ENCODE measurements at places on chromosomes 12 and 14.

DNA sequence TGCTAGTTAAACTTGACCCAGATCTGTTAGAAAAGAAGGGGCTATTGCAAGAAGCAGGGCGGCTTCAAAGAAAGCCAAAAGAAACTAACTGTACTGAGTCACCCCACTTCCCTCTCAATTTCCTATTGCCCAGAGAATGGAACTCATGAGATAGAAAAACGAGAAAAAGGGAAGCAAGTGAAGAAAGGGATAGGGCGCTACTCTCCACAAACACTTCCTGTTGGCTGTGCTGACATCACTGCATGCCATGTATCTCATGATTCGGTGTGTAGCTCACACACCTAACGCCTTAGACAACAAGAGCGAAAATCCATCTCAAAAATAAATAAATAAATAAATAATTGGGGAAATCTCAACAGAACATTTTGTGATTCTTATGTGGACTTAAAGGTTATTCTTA is 13.0 kb upstream of the P2RX4 start:
- no peak for DNase-seq

- DNase-seq = no peak
Observed at GRCh38 chr12:52685406-52685890, 5.2 kb upstream of the KRT1 start.

GRCh38 chr12:5402009-5402935 is 29.6 kb upstream of the NTF3 start:
- no peak for DNase-seq

DNA sequence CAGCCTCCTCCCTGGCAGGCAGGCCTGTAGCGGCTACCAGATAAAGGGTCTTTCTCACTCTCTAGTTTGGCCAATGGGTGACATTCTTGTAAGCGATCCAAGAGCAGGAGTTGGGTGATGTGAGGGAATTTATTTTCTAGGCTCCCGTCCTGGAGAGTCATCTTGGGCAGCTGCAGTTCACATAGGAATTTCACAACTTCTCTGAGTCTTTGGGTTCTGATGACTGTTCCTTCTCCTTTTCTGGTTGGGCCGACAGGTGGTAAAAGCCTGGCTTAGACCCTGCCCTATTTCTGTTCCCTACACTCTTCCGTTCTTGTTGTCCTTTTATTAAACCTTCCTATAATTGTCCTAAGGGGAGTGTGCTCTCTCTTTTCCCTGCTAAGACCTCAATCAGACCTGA is 42.6 kb upstream of the POC1B start:
- no peak for DNase-seq

DNA sequence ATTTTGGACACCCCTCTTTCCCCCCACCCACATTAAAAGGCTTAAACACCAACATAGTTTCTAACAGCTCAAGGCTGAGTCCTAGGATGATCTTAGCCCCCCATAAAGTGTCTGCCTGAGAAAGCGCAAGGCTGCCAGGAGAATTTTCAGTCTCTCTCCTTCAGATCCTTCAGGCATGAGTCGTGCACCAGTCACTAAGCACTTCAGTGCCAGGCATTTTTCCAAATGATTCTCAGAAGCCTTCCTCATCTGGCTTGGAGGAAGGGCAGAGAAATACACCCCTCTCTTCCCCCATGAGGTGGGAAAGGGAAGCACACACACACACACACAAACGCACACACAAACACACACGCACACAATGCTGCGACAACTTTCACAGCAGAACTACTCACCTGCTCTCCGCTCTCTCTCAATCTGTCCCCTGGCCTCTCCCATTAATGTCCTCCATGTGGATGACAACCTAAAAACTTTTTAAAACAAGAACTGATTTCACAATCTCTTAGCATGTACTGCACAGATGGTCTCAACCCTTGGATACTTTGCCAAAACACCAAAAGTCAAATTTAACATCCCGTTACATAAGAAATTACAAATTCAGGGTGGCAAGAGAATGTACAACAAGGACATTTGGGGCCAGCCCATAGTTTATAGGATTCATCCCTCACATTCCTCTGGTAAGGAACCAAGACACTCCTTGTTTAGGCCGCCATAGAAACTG is 49.8 kb downstream of the CKAP4 start:
- no peak for DNase-seq

DNA sequence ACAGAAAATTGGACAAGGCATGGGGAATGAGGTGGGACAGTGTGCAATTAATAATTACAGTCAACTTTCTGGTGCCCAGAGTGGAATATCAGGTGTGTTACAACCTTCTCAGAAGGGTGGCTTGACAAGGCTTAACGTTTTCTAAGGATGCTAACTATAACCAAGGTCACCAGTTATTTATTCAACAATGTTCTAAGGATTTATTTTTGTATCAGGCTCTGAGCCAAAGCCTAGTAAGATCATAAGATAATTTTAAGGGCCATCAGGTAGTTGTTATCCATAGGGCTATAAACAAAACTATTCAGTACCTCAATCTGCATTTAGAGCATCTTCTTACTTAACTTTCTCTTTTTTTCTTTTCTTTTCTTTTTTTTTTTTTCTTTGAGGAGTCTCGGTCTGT is 134.0 kb downstream of the TMTC1 start:
- no peak for DNase-seq

GRCh38 chr12:51378749-51379148 is 12.5 kb downstream of the GALNT6 start:
- no peak for DNase-seq

DNA sequence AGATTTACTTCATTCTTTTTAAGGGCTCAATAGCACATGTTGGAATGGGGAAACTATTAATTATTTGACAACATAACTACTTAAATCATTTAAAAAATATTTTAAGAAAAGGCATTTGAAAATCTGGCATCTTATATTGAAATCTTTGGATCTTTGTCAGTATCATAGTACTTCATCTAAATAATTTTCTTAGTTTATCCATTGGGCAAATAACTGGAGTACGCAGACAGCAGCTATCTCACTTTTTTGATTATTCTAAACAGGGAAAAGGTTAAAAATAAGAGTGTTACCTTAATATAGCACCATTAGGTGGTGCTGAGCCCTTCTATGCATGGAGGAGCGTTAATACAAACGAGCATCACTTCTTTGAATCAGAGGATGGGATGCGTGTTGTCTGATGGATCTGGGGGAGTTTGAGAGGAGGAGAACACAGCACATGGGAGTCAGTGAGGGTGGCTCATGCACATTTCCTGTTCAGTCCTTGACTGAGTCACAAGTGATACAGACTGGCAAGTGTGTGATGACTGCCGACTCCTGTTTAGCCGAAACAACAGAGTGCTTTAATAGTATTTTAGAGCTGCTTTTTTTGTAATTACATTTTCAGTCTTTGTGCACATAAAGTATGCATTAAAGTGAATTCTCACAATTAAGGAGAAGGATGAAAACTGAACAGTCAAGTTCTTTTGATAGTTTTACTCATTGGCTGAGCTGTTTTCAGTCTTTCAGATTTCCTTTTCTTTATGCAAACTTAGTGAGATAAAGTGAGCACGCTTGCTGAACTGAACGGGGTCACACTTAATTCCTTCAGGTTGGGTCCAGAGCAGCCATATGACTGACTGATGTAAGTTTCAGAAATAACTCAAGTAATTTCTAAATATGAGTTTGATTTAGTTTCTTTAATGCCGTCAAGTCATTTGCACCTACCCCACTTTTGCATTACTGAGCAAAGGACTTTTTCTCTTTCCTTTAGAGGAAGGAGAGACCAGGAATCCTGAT is 92.7 kb downstream of the DIP2B start:
- DNase-seq = peak; percentile 74

DNA sequence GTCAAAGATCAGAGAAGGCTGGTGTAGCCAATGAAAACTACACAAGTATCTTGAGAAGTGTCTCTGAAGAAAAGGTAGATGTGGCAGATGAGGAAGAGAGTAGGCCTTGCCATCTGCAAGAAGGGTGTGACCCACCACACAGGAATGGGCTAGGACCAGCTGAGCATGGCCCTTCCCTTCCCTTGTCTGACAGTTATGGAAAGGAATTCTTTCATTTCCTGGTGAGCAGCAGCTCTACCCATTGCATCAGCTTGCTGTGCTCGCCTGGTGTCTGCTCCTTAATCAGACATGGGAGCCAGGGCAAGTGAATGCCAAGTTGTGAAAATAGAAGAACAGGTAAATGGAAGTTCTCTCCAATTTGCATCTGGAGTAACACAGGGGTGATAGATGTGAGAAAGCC is 145.2 kb upstream of the KRR1 start:
- DNase-seq = no peak

- no peak for DNase-seq
Observed at GRCh38 chr12:92597997-92598396, 104.8 kb upstream of the PLEKHG7 start.

DNA sequence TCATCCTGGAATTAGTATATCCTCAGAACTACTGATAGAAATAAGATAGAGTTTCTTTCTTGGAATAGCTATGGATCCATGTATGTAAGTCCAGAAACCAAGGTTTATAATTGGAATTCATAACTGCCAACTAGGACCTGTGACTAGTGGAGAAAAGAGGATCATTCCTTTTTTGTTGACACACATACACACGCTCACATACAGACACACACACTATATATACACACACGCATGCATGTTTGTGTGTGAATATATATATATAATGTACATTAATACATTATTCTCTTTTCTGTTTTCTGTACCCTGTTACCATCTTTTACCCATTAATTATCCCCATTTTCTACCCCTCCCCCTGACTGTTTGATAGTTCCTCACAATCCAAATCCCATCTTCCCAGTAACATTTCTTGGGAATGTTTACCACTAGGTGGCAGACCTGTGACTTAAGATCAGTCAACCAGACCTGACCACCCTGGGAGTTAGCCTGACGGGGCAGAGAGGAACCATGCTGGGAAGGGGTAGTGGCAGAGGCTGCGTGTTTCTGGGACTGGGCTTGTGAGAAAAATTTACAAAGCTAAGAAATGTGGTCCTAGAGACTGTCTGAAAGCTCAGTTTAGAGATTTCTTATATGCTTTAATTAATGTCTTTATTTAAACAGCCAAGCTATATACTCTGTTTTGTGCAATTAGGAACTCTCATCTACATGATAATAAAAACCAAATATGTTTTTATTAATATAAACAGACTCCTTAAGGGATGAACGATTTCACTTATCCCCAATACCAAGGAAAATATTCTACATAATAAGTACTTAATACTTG is 308.0 kb downstream of the PPFIA2 start:
- DNase-seq = peak; percentile 72

GRCh38 chr14:81388336-81388735 is 11.8 kb downstream of the STON2 start:
- peak; percentile 61 for DNase-seq

GRCh38 chr14:50355692-50356091 is 41.0 kb downstream of the CDKL1 start:
- DNase-seq = no peak

GRCh38 chr14:84250893-84251292 is 1279.1 kb upstream of the FLRT2 start:
- peak; percentile 3 for DNase-seq

GRCh38 chr14:39957987-39958386 is 525.8 kb upstream of the FBXO33 start:
- no peak for DNase-seq

- DNase-seq = no peak
Observed at GRCh38 chr12:101074940-101075680, 134.9 kb downstream of the SLC5A8 start.

DNA sequence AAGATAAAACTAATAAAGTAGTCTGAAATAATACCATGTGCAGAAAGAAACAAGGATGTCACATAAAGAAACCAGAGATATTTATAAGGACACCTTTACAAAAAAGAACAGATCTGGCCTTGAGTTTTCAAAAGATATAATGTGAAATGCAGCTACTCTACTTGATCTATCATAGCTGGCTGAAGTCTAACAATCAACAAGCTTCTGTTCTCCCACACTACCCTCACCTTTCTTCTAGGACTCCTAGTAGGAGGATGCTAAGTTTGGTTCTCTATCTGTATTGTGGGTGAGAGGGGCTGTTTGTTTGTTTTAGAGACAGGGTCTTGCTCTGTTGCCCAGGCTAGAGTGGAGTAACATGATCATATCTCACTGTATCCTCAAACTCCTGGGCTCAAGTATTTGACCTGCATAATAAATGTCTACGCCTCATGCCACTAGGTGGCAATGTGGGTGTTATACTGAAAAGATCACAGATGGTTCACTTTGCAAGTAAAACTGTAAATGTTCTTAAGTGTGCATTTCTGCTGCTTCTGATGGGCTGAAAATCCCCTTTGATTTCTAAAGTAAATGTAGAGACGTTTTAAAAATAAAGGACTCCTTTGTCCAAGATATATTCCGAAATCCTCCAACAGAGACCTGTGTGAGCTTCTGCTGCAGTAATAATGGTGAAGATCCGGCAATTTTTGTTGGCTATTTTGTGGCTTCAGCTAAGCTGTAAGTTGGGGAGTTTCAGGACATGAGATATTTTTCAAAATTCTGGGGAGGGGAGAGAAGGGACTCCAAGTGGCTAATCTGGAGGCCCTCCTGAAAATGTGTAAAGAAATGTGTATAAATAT is 269.3 kb downstream of the DAD1 start:
- peak; percentile 56 for DNase-seq

- DNase-seq = no peak
Observed at GRCh38 chr14:30657606-30658163, 35.6 kb downstream of the SCFD1 start.

- DNase-seq = peak; percentile 56
Observed at GRCh38 chr14:101980700-101981099, 16.3 kb downstream of the DYNC1H1 start.

GRCh38 chr12:62882696-62883095 is 52.3 kb downstream of the PPM1H start:
- no peak for DNase-seq

DNA sequence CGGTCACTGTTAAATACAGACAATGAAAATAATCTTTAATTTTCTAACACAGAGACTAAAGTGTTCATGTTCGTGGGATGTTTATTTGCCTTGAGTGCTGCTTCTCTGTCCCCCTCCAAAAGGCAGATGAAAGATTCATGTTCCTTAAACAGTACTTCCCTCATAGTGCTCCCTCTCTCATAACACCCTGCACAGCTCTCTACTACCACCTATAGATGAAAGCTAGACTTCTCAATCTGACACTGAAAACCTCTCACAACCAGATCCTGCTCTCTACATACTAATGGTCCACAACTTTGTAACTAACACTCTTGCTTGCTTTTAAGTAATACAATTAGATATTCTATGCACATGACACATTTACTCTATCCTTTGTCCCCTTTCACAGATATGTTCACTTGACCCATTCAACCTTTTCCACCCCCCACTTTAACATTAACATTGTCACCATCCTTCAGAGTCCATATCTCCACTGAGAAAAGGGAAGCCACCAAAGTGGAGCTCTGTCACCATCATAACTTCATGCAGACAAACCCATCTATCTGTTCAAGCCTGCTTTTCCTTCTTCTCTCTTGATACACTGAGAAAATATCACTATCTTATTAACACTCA is 266.4 kb upstream of the USP15 start:
- no peak for DNase-seq

DNA sequence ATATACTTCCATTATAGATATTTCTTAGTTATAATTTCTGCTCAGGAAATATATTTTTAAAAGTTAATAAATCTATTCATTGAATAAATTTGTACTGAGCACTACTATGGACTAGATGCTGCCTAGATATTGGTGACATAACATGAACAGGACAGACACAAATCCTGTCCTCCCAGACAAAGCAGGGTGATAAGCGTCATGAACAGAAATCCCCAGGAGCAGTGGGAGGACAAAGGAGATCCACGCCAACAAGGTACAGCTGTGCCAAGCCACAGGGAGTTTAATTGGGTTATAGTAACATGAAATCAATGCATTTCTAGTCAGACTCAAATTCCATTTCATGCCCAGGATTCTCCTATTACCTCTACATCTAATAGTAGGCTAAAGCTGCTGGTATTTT is 171.8 kb upstream of the CPNE8 start:
- no peak for DNase-seq

- no peak for DNase-seq
Observed at GRCh38 chr12:49375406-49375805, 8.1 kb downstream of the SPATS2 start.

GRCh38 chr14:101078892-101079221 is 175.3 kb upstream of the RTL1 start:
- no peak for DNase-seq

All from putamen (tissue), 1 donor.